ENCODE measurements at places on chromosomes 2 and 18. TPM values are rescaled to one million over a fixed set of nuclear protein-coding genes. Genes with fewer than 3 reads are reported as not detected.

Gene GDF7
- total RNA-seq = 1.9 TPM

Gene KIF1A
- total RNA-seq = 133 TPM

Gene TUBA3E
- total RNA-seq = not detected

Gene AMER3
- 11.8 TPM for total RNA-seq

Gene PIAS2
- total RNA-seq = 74.1 TPM

Gene SPATS2L
- 76.5 TPM for total RNA-seq

Gene NGEF
- total RNA-seq = 10.0 TPM

Gene SLC23A3
- total RNA-seq = 1.3 TPM

Gene INPP5D
- 8.0 TPM for total RNA-seq

Gene METTL5
- 29.2 TPM for total RNA-seq

Gene ANXA4
- total RNA-seq = 31.9 TPM

Gene CNDP1
- 9.9 TPM for total RNA-seq

Gene SERPINB2
- total RNA-seq = 2.0 TPM

Gene TDRD15
- total RNA-seq = not detected

Gene DNMT3A
- total RNA-seq = 112 TPM

Gene STPG4
- not detected for total RNA-seq

Gene FOXD4L1
- not detected for total RNA-seq

Gene GPC1
- total RNA-seq = 51.4 TPM

Gene ACOXL
- total RNA-seq = 0.16 TPM

Gene ANKRD62
- total RNA-seq = not detected

Gene CACNB4
- total RNA-seq = 26.2 TPM

Gene SP140
- 0.49 TPM for total RNA-seq

Gene TLX2
- total RNA-seq = 0.93 TPM

Gene CBLN2
- total RNA-seq = 20.8 TPM

Gene HOXD1
- 0.27 TPM for total RNA-seq

Gene CDH2
- total RNA-seq = 225 TPM

Gene TFCP2L1
- total RNA-seq = 1.1 TPM

Gene ACTG2
- total RNA-seq = 53.9 TPM

Gene GNLY
- total RNA-seq = 0.27 TPM

Gene VPS4B
- total RNA-seq = 41.8 TPM

Gene OSR1
- 12.0 TPM for total RNA-seq

Gene SGPP2
- total RNA-seq = 2.0 TPM

Gene KYNU
- 3.5 TPM for total RNA-seq

Gene C1QL2
- total RNA-seq = 4.1 TPM

Measured in camera-type eye (tissue), 1 donor.